Stimulated activated CD8-positive, alpha-beta memory T cell treated with anti-CD3 and anti-CD28 coated beads, Interleukin-12 subunit alpha, Interleukin-12 subunit beta, amount 100 ng/mL, for 1 hour (primary cell): ENCODE measurements at places on chromosomes 13 and 19.

DNA sequence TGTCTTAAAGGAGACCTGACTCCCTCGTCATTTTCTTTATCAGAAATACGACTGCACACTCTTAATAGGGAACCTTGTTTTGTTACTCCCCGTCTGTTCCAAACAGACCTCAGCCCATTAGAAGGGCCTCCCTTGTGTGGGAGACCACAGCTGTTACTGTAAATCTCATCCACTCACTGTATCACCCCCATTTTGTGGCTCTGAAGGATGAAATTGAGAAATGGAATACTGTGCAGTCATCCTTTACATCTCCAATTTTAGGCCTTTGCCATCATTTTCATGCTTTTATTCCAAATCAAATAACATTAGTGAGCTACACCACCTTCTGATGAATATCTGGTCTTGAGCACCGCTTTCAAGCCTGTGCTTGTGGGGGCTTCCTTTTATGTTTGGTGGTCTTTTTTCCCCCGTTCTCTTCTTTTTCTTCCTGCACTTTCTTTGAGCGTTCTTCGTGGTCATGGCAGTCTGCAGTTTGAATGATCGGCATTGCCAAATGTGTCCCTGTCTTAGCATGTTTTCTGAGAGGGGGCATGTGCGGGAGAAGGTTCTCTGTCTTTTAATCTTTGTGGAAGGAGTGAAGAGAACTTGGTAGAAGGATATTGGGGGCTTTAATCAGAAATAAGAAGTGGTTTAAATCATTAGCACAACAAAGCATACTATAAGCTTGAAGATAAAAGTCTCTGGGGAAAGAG, 65.8 kb downstream of the GGACT start:
- DNase-seq = no peak

DNA sequence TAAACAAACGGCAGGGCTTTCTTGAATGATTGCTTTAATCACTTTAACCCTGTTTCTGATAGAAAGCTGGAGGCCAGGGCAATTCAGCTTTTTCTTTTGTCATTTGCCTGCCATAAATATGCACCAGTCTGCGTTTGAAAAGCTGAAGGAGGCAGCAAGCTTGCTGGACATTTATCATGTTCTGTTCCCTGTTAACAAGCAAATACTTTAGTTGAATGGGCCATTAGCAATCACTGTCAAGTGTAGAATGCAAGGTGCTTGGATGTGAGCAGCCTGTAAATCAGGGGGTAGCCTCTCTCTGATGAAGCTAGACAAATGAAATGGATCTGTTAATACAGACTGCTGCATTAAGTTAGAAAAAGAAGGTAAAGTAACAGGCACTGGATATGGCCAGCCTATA, 7.6 kb downstream of the EFNB2 start:
- DNase-seq = no peak

GRCh38 chr13:39915418-39915817, 260.0 kb downstream of the COG6 start:
- no peak for DNase-seq

- DNase-seq = no peak
Measured at GRCh38 chr13:112105892-112106291, 38.9 kb downstream of the SOX1 start.

DNA sequence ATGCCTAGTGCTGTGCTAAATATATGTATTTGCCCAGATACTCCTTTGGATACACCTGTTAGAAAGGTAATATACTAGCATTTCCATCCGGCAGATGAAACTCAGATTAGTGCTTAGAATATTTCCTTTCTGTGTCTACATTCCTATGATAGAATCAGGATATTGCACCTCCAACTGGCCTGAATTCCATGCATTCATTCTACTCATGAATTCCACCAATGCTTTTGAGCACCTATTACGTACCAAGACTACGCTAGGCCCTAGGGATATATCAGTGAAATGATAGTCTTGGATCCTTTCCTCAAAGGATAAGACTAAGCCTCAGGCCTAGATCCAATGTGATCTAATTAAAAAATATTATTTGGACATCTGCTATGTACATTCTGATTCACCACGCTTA, 223.8 kb upstream of the SERP2 start:
- no peak for DNase-seq

GRCh38 chr19:38875656-38876395, 2.2 kb downstream of the RINL start:
- DNase-seq = no peak
